Fibroblast of mammary gland (primary cell): ENCODE measurements at places on chromosomes 4 and X.

- DNase-seq = peak; percentile 27
Measured at GRCh38 chrX:46759645-46759974, 692 bp upstream of the SLC9A7 start.

DNA sequence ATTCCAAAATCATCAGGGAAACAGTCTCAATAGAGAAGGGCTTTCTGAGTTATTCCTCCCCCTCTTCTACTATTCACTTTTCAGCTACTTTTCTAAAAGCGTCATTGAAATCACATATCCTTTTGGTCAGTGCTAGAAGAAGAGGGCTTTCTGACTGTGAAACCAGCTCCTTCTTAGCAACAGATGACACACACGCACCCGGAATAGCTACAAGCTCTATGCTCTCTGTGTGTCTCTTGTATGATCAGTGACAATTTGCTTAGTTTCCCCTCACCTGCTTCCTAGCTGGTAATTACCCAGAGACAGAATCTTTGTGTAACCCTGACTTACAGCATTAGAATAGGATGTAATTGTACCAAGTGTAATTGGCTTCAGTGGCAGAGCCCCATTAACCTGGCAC lies 268.1 kb upstream of the SLITRK2 start:
- no peak for DNase-seq

GRCh38 chr4:15550491-15550890 lies 80.8 kb downstream of the CC2D2A start:
- no peak for DNase-seq

DNA sequence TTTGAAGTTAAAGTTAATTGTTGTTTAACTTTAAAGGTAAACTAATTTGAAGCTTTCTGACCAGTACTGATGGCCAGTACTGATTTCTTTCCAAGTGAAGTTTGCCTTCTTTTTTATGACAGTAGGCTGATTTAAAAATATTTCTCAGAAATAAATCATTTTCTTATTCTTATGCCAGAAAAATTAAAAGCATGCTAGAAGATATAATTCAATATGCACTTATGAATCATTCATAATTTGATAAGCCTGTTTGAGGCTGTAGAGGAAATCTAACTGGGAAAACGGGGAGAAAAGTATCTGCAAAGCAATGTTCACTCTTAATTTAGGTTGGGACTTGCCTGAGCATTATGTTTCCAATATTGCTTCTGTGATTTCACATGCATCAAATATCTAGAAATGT lies 1112.0 kb upstream of the INTU start:
- no peak for DNase-seq

GRCh38 chrX:140608111-140608510 lies 101.4 kb upstream of the LINC00632 start:
- DNase-seq = no peak

GRCh38 chr4:80900908-80901307 lies 129.6 kb upstream of the BMP3 start:
- no peak for DNase-seq

DNA sequence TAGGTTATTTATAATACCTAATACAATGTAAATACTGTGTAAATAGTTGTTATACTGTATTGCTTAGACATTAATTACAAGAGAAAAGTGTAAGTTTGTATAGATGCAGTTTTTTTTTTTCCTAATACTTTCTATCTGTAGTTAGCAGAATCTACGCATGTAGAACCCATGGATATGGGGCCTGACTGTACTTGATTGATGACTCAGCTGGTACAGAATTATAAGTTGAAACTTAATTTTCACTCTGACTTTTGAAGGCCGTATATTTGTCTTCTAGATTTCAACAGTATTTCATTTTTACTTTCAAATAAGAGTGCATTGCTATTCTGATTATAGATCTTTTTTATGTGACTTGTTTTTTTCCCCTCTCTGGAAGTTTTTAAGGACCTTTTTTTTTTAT lies 30.8 kb upstream of the NDUFC1 start:
- DNase-seq = no peak

DNA sequence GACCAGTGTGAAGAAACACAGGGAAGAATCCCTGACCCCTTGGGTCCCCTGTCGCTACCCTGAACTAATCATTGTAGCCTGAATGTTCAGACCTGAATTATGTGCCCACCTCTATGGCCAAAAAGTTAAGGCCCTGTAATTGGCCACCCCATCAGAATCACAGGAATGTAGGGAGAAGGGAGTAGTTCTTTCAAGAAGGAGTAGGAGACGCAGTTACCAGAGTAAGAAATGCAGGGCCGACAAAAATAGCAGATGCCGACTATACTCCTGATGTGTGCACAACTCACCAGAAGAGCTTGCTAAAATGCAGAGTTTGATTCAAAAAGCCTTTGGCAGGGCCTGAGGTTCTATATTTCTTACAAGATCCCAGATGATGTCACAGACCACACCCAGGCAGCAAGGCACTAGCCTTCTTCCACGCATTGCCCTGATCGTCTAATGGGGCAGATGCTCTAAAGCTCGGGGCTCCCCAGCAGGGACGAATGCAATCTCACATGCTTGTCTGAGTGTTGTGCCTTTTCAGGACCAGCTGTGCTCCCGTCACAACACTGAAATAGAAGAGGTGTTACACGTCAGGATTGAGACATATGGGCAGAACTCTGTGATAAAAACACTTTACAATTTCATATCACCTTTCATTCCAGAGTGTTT lies 161.0 kb upstream of the FAM241A start:
- no peak for DNase-seq

- DNase-seq = no peak
Measured at GRCh38 chr4:99687120-99687519, 29.5 kb upstream of the C4orf54 start.

GRCh38 chrX:122788216-122788615 lies 395.9 kb upstream of the GRIA3 start:
- DNase-seq = no peak

DNA sequence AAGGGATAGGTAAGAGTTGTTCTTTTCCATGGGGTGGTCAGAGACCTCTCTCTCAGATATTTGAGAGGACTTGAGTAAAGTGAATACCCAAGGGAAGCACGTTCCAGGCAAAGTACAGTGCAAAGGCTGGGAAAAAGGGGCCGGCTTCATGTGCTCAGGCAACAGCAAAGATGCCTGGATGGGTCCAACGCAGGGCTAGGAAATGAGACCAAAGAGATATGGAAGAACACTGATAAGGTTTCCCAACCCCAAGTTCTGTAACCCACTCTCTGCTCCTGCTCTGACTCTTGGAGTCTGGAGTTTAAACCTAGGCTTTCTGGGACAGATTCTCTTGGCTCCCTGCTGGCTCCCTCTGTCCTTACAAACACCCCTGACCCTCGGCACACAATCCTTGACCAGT lies 36.2 kb upstream of the PROM1 start:
- no peak for DNase-seq

- DNase-seq = no peak
Measured at GRCh38 chrX:155666741-155667140, 54.0 kb upstream of the TMLHE start.

GRCh38 chr4:71070015-71070414 lies 76.6 kb downstream of the DCK start:
- no peak for DNase-seq

GRCh38 chrX:23789386-23790154 lies 6.6 kb downstream of the SAT1 start:
- DNase-seq = no peak

- no peak for DNase-seq
Measured at GRCh38 chr4:121633653-121634052, 63.1 kb downstream of the ANXA5 start.

DNA sequence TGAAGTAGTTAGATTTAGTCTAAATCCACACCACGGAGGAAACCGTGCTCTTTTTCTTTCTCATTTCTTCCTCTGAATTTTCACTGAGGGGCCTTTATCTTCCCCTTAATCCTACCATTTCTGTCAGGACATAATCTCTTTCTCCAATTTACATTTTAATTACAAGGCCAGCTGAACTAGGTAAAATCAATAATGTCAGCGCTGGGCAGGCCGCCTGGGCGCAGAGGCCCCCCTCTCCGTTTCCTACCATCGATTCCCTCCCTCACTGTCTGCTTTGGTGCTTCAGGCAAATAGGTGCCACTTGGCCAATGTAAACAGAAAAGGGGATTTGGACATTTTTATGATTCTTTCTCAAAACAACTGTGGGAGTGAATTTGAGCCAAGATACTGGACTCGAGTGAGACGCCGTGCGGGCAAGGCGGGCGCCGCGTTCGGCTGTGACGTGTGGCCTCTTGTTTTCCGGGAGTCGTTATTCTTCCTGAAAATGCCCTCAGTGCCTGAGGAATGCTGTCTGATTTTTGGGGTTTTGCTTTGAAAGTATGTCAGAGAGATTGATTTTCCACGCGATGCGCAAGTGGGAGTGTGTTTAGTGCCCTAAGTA lies 22.6 kb downstream of the UVSSA start:
- no peak for DNase-seq

DNA sequence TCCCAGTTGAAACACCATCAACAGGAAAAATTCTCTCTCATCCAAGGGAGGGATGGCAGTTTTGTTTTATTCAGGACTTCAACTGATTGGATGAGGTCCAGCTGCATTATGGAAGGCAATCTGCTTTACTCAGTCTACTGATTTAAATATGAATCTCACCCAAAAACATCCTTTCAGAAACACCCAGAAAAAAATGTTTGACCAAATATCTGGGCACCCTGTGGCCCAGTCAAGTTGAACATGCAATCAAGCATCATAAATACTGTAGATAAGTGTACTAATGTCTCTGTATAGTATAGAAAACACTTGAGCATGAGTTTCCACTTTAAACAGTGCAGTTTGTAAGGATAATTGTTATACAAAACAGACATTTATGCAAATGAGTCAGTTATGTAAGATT lies 753.2 kb downstream of the ARAP2 start:
- DNase-seq = no peak

DNA sequence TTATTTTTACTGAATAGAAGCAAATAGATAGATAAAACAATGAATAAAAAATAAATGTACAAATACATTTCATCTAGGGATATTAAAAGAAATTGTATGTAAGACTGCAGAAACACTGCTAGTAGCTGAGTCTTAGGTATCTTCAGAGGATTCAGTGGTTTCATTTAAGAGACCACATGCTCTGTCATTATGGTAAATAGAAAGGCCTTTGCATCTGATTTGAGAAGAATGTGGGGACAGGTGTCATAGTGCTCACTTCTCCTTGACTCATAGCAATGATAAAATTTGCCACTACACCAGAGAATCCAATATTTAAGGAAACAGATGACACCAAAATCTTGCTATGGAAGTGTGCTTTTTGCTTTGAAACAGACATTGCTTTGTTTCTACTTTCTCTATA lies 59.8 kb upstream of the PPP1R2C start:
- no peak for DNase-seq

- no peak for DNase-seq
Measured at GRCh38 chr4:114964026-114964425, 149.4 kb downstream of the NDST4 start.

GRCh38 chr4:78299565-78299972 lies 242.4 kb downstream of the FRAS1 start:
- peak; percentile 43 for DNase-seq
